ENCODE measurements at places on chromosomes 16 and 17.

DNA sequence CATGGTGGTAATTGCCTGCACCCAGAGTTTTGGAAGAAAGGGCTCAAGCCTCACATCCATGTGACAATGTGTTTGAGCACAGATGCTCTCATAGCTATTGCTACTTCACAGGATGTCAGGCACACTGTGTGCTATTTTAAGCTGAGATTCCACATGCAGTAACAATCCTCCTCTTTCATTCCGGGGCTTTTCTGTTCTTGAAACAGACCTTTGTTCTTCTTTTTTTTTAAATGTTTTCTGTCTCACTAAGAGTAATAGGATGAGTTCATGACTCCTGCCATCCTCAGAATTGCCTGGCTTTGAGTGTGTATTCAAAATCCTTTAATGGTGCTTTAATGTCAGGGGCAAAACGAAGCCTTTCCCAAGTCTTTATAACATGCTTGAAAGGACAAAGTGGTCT is 198.9 kb downstream of the ABCC12 start:
- DNase-seq = no peak

DNA sequence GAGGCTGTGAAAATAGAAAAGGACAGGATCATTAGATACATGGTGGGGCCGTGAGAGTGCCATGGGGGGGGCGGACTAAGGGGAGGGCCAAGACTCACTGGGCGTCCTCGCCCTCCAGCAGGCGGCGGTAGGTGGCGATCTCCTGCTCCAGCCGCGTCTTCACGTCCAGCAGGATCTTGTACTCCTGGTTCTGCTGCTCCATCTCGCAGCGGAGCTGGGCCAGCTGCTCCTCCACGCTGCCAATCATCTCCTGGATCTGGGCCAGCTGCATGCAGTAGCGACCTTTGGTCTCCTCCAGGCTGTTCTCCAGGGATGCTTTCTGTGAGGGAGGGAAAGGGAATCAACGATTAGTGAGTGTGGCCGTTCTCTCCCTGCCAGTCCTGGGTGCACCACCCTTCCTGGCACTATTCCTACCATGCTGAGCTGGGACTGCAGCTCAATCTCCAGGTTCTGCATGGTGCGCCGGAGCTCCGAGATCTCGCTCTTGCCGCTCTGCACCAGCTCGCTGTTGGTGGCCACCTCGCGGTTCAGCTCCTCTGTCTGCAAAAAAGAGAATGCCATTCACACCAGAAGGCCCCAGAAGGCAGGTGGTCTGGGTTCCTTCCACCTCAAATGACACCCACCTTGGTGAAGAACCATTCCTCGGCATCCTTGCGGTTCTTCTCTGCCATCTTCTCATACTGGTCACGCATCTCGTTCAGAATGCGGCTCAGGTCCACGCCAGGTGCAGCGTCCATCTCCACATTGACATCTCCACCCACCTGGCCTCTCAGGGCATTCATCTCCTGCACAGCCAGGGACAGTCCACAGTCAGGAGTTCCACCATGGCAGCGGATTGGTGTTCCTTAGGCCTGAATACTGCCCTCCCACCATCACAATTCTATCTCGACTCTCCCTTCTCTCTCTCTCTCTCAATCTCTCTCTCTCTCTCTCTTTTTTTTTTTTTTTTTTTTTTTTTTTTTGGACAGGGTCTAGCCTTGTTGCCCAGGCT is 3.3 kb downstream of the KRT14 start:
- no peak for DNase-seq

GRCh38 chr16:28491970-28492474 is at the start of gene CLN3:
Gene CLN3, minus strand, starts transcription at chr16:28492074. Its CDS starts 315 bp downstream, at chr16:28491759.
- peak; percentile 83 for DNase-seq

DNA sequence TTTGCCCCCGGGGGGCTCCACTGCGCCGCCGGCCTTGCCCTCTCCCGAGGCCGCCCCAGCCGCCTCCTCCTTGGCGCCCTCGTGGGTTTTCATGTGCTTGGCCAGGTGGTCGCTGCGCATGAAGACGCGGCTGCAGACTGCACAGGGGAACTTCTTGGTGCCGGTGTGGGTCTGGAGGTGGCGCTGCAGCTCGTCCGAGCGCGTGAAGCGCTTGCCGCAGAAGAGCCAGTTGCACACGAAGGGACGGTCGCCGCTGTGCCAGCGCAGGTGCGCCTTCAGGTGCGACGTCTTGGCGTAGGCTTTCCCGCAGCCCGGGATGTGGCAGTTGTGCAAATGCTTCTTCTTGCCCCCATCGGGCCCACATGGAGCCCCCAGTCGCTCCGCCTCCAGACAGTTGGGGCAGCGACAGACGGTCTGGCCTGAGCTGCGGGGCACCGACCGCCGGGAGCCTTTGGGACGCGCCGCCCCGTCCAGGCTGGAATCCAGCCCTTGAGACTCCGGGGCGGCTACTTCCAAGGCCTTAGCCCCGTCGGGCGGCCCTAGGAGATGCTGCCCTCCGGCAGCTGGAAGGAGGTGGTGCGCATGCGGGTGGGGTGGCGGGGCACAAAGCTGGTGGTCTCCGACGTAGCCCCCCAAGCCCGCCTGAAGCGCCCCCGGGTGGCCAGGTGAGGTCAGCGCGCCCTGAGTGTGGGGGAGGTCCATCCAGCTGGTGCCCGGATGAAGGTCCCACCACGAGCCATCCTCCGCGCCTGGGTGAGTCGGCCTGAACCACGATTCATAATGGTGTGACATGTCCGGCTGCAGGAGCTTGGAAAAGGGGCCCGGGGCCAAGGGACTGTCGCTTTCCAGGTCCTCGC is 3.4 kb downstream of the SP6 start:
- DNase-seq = no peak

GRCh38 chr17:17044846-17045561 is 2.7 kb downstream of the MPRIP start:
- DNase-seq = no peak

DNA sequence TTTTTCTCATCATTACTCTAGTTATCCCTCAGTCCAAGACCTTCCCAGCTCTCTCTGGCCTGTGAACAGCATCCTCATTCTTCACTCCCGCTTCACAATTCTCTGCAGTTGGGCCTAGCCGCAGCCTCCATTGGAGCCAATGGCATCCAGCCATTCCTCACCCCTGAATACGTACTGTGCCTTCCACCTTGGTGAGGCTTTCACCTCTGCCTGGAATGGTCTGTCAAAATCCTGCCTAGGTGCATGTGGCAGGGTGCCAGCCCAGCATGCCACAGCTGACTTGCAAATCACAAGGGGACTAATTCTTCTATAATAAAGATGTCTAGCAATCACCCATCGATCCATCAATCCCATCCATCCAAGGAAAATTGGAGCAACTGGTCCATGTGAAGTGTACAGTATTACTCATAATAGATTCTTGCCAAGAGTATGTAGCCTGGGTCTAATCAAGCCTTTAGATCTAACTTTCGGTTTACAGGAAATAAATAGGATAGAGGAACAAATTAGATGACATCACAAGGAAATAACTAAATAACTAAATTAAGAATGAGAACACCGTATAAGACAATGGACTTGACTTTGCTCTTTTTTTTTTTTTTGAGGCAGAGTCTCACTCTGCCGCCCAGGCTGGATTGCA is 5.1 kb upstream of the CX3CL1 start:
- no peak for DNase-seq

GRCh38 chr17:37218849-37219248 is 156.9 kb upstream of the C17orf78 start:
- no peak for DNase-seq

DNA sequence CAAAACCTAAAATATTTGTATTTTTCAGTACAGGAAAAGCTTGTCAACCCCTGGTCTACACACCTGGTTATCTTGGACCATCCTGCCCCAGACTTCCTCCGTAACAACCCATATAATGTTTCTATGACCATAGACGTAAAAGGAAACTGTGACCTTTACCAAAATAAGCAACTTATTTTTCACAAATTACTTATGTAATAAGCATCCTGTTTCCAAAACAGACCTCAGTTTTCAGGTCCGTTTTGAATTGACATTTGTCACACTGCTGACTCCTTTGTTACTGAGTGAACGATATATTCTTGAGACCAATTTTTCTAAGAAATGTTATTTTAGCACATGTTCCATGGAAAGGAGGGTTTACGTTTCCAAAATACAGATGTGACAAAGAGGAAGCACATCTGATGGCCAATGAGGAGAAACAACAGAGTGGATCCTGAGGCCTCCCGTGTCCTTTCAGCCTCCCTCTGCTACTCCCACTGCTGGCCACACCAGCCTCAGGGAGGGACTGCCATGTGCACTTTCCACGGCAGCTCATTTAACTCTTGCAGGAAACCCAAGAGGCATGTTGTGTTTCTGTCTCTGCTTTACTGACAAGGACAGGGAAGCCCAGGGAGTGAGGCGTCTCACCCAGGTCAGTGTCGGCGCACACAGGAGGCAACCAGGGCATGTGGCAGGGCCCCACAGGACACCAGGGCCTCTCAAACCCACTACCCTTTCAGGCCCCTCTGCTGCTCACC is 20.1 kb upstream of the ALDH3A1 start:
- no peak for DNase-seq

DNA sequence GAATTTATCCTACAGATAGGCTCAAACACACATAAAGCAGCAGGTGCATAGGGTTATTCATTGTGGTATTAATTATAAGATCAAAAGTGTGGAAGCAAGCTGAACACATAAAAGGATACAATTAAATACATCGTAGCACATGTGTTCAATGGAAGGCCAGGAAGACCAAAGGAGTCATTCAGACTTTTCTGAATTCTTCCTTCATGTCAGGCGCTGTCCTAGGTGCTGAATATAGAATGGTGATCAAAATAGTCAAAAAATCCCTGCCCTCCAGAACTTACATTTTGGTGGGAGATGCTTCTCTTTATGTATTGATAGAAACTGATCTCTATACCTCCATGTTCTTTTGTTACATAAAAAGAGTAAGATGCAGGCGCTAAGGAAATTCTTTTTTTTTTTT is 439.0 kb upstream of the ASIC2 start:
- no peak for DNase-seq

GRCh38 chr16:28103516-28104170 is 40.1 kb upstream of the GSG1L start:
- no peak for DNase-seq

DNA sequence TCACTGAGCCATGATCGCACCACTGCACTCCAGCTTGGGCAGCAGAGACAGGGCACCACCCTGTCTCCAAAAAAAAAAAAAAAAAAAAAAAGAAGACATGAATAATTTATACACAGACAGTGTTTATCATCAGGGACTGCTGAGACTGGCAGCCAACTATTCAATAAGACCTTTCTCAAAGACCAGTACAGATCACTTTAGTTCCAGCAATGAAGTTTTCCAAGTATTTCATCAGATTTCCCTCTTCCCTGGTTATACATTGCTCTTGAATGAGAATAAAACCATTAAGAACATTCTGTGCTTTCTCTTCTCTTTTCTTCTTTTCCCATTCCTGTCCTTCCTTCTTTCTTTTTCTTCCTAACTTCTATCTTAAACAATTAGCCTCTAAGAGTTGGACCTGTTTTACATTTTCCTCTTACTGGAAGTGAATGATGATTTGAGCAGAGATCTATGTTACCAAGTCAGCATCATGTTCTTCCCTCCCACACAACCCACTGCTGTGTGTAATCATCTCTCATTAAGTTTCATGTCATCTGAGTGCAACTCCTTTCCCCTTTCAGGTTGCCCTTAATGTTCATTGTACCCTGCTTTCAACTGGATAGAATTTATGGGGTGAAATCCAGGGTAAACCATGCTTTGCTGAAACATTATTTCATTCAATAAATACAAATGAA is 35.9 kb upstream of the SMIM36 start:
- no peak for DNase-seq

- DNase-seq = no peak
Measured at GRCh38 chr16:63539276-63539675, 1503.0 kb upstream of the CDH8 start.

Measured in T-helper 22 cell (primary cell).